Effector memory CD8-positive, alpha-beta T cell (primary cell): ENCODE measurements at places on chromosomes 6 and 20.

DNA sequence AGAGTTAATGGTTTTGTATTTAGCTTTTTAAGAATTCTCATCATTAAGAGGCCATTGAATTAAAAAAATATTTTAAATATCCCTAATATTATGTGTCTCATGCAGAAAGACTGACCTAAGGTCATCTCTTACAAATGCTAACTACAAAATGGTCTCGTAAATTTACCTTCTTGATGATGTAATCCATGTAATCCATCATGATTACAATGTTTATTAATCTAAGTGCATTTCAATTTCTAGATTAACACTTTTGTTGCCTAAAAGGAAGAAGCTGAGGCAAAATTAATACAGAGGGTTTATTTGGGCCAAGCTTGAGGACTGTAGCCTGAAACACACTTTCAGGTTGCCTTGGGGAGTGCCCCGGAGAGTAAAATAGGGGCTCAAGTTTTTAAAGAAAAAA lies 18.4 kb downstream of the DUSP22 start:
- no peak for DNase-seq

GRCh38 chr6:83696674-83697073 lies 12.2 kb downstream of the SNAP91 start:
- no peak for DNase-seq

- DNase-seq, result peak; percentile 37
These were observed 9.5 kb upstream of the HLA-DOA start for GRCh38 chr6:33018904-33019303.

DNA sequence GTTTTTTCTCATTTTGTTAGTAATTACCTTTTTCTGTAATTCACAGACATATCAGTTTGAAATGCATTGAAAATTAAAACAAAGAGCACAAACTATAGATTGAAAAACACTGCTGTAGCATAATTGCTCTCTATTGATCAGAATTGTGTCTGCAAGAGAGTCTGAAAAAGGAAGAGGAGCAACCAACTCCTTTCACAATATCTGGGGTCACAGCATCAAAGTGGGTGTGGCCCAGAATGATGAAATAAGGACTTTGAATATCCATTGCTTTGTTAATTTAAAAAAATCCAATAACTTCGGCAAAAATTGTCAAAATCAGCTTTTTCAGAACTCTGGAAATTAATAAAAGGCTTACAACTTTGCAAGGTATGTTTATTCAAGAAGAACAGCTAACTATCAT lies 99.2 kb downstream of the MYLK4 start:
- no peak for DNase-seq
